ELF-1 (cell line): ENCODE measurements at places on chromosomes 1 and 21.

DNA sequence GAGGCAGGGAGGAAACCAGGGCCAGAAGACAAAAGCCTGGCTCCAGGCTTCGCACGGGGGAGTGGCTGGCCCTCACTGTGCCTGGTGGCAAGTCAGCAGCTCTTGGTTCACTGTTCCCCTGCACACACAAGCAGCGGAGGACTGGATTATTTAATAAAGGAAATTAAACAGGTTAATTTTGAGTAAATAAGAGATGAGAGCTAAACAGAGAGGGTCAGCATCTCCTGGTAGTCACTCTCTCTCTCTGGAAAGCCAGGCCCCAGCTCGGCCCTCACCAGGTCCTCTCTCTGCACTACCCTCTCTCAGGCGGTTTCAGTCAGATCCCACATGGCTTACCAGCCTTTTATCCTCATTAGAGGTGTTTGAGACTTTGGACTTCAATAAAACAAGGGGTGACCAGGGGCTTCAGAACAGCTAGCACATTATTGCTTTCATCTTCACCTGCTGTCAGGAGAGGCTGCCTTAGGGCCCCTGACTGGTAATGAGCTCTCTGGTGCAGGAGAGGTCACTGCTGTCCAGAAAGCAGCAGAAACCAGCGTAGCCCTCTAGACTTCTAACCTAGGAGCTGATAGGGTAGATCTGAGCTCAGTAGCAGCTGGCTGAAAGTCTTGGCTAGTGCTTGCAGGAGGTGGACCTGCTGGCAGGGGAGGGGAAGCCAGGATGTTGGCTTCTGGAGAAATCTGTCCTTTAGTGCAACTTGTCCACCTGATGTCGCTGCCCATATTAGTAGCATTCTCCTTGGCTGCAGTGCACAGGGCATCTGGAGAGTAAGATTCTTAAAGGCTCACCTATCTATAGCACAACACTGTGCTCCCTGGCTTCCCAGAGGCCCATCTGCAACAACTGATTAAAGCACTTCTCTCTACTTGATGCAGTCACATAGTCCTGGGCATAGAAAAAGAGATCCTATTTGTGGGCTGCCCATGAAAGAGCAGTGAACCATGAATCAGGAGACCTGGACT, 45.9 kb downstream of the SYT6 start:
- peak; percentile 56 for DNase-seq

DNA sequence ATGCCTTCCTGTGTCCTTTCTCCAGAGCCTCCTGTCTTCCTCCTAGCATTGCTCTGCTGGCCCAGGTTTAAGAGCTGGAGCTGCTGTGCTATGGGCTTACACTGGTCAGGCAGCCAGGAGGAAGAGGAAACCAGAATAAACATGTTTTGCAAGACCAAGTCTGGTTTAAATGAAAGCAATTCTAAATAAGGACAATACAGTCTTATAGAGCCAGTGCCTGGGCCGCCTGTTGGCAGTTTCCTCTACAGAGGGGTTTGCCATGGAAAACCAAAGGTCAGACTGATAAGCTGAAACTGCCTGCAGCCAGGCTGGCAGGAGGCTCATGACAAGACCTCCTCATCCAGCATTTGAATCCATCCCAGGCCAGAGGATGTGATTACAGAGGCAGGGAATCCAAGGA, 92.9 kb upstream of the FGGY start:
- DNase-seq = no peak

DNA sequence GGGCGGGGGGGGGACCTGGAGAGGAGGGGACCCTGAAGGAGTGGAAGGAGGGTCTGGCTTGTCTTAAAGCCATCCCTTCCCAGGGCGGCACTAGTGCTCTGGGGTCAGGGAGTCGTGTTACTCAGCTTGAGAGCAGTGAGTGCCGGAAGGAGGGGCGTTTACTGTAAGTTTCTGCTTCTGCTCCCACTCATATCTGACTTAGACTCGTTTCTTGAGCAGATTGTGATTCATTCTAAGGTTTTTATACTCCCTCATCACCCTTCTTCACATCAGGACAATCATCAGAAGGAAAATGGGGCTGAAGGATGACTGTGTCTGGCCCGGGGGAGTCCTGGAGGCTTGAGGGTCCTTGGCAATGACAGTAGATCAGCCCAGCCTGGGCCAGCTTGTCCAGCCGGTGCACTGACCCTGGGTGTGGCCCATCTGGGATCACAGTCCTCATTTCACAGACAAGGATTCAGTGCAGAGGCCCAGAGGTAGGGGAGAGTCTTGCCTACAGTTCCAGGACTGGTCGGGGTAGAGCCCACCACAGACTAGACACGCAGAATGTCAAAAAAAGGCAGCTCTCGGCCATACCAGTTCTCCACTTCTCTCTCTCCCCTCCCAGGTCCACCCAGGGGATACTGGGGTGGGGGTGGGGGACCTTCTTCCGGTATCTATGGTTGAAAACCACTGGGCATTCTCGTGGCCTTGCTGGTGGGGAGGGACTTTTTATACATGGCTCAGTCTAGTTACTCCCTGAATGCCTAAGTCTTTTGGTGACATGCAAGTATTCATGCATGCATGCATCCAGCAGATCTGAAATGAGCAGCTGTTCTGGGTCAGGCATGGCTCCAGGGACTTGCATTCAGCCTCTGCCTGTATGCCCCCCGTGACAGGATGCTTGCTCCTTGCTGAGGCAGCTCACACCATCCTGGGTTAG, 5.1 kb downstream of the TNFRSF8 start:
- peak; percentile 68 for DNase-seq

DNA sequence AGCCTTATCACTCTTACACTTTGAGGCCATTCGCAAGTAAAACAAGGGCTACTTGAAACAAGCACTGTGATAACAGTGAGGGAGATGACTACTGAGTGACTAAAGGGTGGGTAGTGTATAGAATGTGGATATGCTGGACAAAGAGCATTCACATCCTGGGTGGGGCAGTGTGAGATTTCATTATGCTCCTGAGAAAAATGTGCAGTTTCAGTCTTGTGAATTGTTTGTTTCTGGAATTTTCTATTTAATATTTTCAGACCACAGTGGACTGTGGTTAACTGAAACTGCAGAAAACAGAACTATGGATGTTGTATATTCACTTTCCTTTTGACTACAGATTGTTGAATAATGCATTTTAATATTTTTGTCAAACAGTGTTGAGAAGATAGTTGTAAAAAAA, 25.1 kb upstream of the B3GALT2 start:
- DNase-seq = no peak

DNA sequence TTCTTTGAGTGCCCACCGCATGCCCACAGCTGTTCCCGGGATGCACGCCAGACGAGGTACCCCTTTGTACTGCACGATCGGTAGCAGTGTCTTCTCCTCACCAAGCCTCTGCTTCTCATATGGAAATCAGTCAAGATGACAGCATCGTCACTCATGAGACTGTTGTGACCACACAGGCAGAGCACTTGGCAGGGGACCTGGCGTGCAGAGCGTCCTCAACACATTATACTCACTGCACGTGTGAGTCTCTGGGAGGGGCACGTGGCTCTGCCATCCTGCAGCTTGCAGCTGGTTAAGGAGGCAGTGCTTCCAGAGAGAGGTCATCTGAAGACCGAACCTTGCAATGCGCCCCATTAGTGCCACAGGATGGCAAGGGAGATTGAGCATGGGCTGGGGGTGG, 266.8 kb downstream of the NPHP4 start:
- no peak for DNase-seq

GRCh38 chr1:4273747-4274146, 373.7 kb upstream of the C1orf174 start:
- no peak for DNase-seq

DNA sequence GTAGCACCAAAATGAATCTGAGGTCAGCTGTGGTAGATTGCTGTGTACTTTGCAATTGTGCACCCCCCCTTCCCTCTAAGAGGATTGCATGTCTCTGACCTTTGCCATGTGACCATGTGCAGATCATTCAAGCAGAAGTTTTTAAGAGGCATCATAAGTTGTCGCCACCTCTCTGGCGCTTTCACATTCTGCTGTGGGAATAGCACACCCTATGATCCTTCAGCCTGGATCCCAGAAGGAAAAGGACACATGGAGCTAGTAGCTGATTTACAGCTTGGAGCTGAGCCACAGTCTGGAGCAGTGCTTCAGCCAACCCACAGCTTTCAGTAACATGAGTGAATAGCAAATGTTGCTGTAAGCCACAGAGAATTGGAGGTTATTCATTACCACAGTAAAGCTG, 158.5 kb downstream of the TSEN15 start:
- no peak for DNase-seq

GRCh38 chr1:37035014-37035691, 838 bp upstream of the GRIK3 start:
- no peak for DNase-seq

GRCh38 chr1:167720965-167721616, 691 bp upstream of the MPZL1 start:
- peak; percentile 48 for DNase-seq

GRCh38 chr1:228972576-228972975, 237.3 kb downstream of the RHOU start:
- DNase-seq = no peak

DNA sequence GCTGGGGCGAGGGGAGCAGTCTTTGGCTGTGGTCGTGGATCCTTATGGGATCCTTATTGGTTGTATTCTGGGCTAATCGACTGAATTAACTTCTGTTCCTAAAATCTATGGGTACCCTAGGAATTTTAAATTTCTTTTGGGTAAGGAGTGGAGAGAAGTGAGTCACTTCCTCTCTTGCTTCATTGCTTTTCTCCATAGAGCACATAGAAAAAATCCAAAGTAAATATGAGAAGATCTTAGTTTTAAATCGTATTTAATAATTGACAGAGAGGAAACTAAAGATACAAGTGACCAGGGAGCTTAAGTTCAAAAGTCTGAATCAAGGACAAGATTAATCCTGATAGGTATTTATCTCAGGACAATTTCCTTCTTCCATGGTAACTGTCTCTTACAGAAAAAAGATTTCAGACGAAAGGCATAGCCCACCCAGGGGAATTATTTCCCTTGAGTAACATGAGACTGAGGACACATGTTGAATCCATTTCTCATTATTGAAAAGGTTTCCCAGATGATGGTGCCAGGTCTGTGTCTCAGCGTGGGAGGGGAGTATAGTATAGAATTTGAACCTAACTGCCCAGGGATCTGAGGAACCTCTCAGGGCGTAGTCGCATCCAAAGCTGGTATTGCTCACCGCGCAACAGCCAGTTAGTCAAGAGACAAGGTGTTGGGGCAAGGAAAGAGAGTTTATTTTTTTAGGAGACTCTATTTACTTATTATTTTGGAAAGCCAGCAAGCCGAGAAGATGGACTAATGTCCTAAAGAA, 28.7 kb upstream of the FASLG start:
- DNase-seq = no peak

DNA sequence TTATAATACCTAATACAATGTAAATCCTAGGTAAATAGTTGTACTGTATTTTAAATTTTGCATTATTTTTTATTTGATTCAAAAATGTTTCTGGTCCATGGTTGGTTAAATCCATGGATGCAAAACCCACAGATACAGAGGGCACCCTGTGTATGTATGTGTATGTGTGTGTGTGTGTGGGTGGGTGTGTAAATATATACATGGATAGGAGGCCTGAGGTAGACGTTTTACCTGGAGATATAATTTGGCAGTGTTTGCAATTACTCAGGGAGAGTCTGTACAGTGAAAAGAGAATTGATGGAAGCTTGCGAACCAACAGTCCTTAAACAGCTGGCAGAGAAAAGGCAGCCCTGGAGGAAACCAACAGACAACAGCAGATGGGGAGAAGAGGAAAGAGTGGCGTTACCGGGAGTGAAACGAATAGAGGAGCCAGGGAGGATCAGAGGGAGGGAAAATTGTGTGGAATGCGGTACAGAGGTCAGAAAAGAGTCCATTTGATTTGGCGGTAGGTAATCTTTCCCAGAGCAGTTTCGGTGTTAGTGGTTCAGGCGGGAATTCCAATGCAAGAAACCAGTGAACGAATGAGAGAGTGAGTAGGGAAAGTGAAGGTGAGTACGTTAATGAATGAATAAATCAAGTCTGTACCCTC, 47.9 kb upstream of the NBL1 start:
- DNase-seq = no peak

DNA sequence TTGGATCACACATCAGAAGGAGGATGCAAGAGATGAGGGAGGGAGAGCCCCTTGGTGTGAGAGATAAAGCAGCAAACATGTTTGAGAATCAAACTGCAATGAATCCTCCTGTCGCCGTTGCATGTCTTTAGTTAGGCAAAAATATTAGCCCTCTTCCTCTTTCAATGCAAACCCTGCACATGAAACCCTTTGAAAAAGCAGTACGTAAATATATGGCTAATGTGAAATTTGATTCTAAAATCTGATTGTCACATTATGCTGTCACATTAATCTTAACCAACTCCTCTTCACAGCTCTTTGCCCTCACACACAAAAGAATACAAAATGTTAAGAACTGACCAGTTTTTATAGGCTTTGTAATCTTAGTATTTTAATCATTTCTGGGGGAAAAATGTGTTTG, 63.4 kb downstream of the WDR64 start:
- no peak for DNase-seq

DNA sequence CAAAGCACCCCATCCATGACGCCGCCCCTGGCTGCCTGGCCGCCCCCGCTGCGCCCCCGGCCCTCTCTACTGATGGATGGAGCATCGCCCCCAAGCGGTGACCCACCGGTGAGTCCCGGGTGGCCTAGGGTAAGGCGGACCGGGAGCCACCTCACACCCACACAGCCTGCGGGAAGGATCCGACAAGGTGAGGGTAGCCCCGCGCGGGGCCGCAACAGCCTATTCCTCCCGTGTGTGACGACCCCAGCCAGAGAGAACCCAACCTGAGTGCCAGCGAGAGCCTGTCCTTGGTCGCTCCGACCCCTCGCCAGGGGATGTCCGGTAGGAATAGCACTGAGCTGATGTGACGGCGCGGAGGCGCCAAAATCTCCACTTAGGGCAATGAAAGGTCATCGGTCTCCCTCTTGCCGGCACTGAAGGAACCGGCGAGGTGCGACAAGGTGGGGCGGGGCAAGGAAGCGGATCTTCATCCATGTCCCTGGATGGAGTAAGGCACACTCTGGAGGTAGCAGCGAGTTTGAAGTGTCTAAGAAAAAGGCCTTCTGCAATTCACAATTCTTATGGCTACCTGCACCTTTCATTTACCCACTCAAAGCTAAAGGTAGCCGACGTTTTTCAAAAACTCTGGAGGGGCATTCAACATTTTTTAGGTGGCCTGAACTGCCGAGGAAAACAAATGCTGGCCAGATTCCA, 19.7 kb upstream of the CHIA start:
- DNase-seq = no peak

- DNase-seq = peak; percentile 38
Measured at GRCh38 chr1:152189657-152190442, 30.8 kb upstream of the RPTN start.

DNA sequence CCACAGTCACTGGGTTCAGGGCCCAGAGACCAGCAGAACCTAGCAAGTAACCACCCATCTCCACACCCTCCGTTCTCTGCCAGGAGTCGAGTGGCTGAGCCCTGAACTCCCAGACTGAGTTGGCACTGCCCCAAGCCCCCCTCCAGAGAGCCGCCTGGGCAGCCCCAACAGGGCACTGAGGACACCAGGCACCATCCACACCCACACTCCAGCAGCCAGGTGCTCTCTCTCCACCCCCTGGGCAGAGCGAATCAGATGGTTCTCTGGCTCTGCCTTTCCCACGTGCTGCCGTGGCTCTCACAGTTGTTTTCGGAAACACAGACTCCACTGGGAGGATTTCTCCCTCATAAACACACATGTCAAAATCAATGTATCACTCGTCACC, 13.6 kb downstream of the WDR4 start:
- DNase-seq = no peak
